ENCODE measurements at places on chromosomes 12 and 14.

- DNase-seq = peak; percentile 66
Observed at GRCh38 chr12:89353188-89353822, 1.0 kb upstream of the DUSP6 start.

DNA sequence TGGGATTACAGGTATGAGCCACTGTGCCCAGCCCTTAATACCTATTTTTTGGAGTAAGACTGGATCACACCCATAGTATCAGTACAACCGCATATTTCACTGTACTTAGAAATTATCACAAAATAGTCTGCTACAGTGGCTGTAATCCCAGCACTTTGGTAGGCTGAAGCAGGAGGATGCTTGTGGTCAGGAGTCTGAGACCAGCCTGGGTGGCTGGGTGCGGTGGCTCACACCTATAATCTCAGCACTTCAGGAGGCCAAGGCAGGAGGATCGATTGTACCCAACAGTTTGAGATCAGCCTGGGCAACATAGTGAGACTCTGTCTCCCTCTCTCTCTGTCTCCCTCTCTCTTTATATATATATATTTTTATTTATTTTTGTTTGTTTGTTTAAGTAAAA is 5.9 kb downstream of the SPTLC2 start:
- DNase-seq = no peak

DNA sequence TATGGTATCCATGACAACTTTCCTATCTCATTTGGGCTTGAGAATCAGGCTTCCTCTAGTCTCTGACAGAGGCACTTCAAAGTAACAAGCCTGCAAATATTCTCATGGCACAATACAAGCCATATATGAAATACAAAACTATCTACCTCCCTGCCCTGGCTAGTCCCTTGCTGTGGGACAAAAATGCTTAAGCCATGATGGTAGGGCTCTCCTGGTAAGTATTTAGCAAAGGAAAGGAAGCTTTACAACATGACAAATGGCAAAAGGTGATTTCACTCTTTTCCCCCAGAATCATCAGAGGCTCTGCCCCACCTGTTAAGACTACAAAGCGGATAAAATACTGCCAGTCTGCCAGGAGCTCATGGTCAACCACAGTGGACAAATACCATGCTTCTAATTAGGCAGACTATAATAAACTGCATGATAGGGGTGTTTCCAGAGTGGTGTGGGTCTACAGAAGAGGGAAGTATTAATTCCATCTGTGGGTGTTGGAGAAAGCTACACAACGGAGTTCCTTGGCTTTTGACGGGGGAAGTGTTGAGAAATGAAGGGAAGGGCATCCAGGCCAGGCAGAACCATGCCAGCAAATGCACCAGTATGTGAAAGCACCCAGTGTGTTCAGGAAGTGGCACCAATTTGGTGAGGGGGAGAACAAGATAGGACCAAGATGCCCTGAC is 92.9 kb downstream of the SPTSSA start:
- no peak for DNase-seq

- no peak for DNase-seq
Observed at GRCh38 chr14:78143489-78144145, 26.6 kb upstream of the NRXN3 start.

- no peak for DNase-seq
Observed at GRCh38 chr14:99437706-99438105, 43.0 kb downstream of the SETD3 start.

DNA sequence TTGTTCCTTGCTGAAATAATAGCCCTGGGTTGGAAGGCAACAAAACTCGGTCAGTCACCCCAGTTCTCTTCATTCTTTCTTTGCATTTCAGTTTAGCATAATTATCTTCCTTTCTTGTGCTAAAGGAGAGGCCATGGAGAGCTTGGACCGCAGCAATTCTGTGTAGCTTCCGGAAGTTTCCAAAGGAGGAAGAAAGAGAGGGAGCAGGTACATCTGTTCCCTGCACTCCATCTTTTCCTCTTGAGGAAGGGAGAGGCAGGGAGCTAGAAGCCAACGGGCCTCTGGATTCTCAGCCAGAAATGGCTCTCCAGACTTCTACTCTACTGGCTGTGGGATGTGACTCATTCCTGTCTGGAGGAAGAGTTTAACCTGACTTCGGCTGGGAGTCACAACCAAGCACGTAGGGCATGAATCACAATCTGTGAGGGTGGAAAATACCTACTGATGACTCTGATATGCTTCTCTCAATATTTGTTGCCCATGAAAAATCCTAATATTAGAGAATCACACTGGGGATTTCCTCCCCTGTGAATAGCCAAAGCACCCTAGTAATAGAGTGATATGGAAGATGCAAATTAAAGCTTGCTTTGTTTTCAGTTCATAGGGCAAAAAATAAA is 17.0 kb downstream of the ANO6 start:
- no peak for DNase-seq

- DNase-seq = no peak
Observed at GRCh38 chr14:105012171-105012985, 8.5 kb downstream of the CDCA4 start.

GRCh38 chr12:72144553-72144952 is 127.6 kb upstream of the TRHDE start:
- DNase-seq = no peak

DNA sequence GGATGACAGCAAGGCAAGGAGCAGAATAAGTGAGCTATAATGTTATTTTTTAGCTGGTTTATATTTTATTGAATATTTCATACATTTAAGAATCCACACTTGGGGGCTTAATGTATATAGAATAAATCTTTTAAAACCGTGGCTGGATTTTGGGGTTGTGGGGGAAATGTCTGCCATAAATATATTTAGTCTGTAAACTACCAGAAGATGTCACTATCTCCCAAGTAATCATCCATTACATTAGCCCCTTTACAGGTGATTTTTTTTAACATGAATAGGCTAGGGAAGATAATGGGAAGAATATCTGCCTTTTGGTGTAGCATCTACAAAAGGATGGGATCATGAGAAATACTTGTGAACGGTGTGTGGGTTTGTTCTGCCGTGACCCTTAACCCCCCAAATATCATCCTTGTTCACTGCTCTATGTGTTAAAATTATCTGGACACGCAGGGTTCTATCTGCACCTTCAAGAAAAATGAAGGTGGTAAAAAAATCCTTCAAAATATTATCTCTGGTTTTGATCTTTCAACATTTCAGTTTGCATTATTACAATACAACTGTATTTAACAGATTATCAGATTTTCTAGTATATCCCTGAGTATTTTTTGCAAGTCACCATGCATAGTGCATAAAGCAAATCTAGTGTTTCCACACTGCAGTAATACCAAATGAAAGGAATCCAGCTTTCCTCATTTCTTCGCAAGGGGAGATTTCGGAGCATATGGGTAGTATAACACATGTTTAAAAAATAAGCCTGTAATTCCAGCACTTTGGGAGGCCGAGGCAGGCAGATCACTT is 8.0 kb upstream of the SLC17A8 start:
- DNase-seq = peak; percentile 58

GRCh38 chr12:10147714-10148403 is 17.9 kb upstream of the CLEC7A start:
- DNase-seq = no peak

DNA sequence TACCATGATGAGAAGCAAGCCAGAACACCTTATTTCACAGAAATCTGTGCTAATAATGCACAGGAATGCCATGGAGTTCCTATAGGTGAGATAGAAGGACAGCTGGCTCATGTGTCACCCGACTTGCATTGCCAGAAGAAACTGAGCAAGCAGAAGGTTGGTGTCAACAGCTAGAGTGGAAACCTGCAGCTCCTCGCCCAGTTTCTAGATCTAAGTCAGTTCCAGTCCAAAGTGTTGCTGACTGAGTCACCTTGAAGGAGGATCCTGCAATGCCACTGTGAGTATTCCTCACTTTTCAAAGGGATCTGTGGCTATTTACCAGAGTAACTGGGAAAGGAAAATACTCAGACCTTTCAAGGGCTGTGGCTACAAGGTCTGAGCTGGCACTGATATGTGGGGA is 17.1 kb downstream of the CDKL1 start:
- DNase-seq = no peak

- no peak for DNase-seq
Observed at GRCh38 chr12:31896514-31897039, 62.6 kb upstream of the RESF1 start.

DNA sequence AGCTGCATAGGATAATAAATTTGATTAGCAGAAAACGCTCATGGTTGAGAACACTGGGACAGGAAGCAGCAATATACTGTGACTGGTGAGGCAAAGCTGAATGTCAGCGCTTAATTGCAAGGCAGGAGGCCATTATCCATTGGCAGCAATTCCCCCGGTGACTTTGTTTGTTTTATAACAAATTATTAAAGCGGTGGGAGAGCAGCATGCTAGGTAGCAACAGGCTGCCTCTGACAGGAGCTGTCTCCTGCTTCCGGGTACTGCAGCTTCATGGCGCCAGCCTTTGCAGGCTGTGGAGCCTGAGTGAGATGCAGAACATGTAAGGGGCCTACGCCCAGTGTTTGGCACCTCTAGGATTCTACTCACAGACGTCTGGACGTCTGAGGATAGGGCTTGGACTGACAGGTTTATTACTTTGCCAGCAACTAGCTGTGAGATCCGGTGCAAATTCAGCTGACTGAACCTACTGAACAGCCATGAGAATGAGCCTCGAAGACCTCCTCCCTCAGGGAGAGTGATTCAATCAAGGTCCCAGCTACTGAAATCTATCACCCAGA is 82.1 kb upstream of the SSTR1 start:
- peak; percentile 94 for DNase-seq

DNA sequence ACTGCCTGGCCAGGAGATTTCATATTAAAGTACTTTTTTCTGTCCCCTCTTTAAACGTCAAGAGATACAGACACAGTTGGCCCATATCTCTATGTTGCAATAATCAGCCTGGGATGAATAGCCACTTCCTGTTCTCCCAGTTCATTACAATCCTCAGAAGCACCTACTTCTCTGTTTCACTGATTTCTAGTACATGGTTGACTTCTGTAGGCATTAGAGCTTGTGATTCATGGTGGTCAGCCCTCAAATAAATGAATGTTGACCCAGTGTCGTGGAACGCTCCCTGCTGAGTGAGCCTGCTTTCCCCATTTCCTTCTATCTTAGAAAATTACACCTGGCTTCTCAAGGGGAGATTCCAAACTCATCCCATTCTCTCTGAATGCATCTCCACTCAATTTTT is 416.7 kb downstream of the PDZRN4 start:
- DNase-seq = no peak

GRCh38 chr14:85618390-85618789 is 88.4 kb downstream of the FLRT2 start:
- DNase-seq = no peak

- DNase-seq = no peak
Observed at GRCh38 chr12:64752833-64753238, 6.4 kb downstream of the GNS start.

DNA sequence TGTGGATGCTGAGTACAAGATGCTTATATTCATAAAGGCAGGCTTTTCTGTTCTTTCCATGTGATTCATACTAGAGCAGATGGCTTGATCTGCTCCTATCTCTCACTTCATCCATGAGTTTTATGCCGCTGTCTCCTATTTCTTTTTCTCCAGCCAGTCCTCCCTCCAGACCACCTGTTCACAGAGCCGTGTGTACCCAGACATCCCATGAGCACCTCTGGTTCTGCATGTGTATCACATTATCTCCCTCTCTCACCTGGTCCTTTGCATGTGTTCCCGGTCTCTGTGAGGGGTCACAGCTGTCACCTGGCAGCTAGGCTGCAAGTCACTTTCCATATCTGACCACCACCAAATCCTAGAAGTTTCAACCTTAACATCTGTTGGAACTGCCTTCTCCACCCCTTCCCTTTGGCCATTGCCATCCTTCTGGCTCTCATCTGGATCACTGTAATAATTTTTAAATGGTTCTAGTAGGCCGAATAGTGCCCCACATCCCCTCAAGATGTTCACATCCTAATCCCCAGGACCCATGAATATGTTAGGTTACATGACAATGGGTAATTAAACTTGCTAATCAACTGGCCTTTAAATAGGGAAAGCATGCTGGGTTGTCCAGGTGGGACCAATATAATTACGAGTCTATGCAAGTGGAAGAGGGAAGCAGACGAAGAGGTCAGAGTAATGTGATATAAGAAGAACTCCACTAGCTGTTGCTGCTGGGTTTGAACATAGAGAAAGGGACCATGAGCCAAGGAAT is 168.1 kb downstream of the SNAPC1 start:
- DNase-seq = no peak

- DNase-seq = no peak
Observed at GRCh38 chr12:72869024-72869423, 596.9 kb downstream of the TRHDE start.

DNA sequence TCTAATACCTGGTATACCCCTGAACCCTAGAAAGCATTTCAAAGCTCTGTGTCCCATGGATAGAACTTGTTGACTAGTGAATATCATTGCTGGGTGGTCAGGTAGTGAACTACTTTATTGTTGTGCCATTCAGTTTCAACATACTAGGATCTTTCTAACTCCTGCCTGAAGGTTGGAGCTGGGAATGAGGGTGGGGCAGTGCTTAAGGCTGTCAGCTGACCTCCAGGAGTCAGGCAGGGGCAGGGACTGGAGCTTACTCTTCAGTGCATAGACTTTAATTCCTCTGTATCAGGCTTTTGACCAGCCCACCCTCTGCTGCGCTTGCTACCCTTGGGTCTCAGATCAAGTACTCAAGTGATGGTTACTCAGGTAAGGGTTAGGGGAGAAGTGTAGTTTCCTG is 102.6 kb upstream of the RFX4 start:
- DNase-seq = no peak

GRCh38 chr12:110005319-110005973 is 6.2 kb downstream of the ANKRD13A start:
- DNase-seq = no peak

- DNase-seq = no peak
Observed at GRCh38 chr12:27823038-27823437, 43.0 kb upstream of the MANSC4 start.

GRCh38 chr14:79947440-79948054 is 263.8 kb downstream of the DIO2 start:
- peak; percentile 42 for DNase-seq

GRCh38 chr12:113467142-113467501 is 4.5 kb downstream of the LHX5 start:
- DNase-seq = peak; percentile 26

- no peak for DNase-seq
Observed at GRCh38 chr14:58296726-58297125, 1.6 kb upstream of the ARID4A start.

GRCh38 chr14:52960627-52961026 is 9.8 kb upstream of the FERMT2 start:
- DNase-seq = no peak

- no peak for DNase-seq
Observed at GRCh38 chr14:104119119-104119487, 19.3 kb upstream of the KIF26A start.

GRCh38 chr14:95460647-95461478 is 55.6 kb downstream of the SYNE3 start:
- DNase-seq = peak; percentile 93

GRCh38 chr14:96098309-96098998 is 59.3 kb downstream of the C14orf132 start:
- DNase-seq = peak; percentile 84
